NCI-H2081 (cell line): ENCODE measurements at places on chromosomes 12 and 14.

DNA sequence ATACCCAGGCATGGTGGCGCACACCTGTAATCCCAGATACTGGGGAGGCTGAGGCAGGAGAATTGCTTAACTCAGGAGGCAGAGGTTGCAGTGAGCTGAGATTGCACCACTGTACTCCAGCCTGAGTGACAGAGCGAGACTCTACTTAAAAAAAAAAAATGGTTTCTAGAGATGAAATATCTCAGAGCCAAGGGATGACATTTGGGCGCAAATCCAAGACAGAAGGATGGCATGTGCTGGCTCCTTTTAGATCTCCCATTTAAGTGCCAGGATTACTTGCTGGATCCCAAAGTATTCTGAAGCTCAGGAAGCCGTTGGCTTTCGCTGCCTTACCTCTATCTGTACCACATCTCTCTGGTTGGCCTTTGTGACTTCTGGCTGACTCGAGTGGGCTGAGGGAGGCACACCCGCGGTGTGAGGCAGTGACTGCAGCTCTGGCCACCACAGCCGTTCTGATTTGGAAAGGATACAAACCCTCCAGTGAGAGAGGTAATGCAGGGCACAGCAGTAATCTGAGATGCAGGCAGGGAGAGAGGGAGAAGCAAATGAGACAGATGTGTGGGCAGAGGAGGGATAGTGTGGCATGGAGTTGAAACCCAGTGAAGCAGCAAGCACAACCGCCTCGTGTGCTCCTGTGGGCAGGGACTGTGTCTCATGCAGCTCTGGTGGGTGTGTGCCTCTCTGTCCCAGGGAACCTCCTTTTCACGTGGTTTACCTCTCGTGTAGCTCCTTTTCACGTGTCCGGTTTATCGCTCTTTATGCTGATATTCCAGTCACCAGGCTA, 4.9 kb downstream of the B4GALNT3 start:
- DNase-seq, result no peak

DNA sequence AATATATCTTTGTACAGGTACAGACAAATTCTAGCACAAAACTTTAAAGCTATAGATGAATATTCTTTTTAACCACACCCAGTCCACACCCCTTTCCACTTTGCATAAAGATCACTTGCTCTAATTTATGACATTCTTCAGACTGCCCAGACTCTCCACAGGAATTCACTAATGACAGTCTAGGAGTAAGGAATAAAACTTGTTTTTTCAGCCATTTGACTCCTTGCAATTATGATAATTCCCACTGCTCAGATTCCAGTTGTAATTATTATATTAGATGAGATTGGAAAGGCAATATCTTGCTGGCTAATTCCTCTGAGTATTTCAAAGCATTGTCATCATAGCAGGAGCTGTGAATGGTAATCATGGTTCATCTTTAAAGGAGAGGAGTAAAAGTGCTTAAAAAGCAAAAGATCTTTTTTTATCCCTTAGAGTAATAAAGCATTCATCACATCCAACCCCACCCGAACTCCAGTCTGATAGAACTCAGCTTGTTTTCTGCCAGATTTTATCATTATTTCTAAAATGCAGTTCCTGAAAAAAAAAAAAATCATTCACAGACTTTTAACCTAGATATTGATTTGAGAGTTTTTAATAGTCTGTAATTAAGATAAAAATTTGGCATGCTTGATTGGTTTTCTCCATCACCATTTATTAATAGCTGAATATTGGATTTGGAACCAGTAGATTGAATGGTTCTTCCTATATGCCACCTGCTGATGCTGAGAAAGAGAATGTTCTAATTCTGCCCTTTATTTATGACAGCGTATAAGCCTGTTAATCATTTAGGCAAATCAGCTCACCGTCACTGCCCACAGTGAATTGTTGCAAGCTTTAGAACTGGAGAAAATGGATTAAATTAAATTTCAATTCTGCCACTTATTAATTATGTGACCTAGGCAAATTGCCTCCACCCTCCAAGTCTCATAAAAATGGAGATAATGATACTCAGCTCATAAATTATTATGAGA, 93.9 kb upstream of the RASSF8 start:
- no peak for DNase-seq

- DNase-seq, result no peak
Observed at GRCh38 chr14:57848786-57849185, 17.1 kb downstream of the SLC35F4 start.

DNA sequence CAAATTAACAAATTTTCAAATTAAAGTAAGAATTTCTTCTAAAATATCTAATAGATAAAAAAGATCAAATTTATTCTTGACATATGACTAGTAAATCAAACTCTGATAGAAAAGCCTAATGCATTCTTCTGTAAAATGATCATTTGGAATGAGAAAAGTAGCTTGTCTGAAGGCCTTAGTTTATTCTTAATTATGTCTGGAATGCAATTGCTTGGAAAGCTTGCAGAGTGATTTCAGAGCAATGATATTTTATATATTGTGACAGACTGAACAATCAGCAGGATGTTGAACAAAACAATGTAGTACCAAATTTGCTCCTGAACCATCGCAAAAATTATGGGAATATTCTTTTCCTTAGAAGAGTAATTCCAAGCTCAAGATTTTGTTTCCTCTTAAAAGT, 789.6 kb upstream of the NOVA1 start:
- DNase-seq, result no peak

- no peak for DNase-seq
Observed at GRCh38 chr12:120625557-120626419, 14.6 kb upstream of the CABP1 start.

GRCh38 chr14:101351146-101351545, 210.1 kb upstream of the DIO3 start:
- no peak for DNase-seq

GRCh38 chr12:54977155-54977554, 7.4 kb downstream of the TESPA1 start:
- DNase-seq, result no peak

GRCh38 chr12:46830731-46831334, 5.0 kb upstream of the SLC38A4 start:
- no peak for DNase-seq
